ENCODE measurements at places on chromosomes 6 and 20.

DNA sequence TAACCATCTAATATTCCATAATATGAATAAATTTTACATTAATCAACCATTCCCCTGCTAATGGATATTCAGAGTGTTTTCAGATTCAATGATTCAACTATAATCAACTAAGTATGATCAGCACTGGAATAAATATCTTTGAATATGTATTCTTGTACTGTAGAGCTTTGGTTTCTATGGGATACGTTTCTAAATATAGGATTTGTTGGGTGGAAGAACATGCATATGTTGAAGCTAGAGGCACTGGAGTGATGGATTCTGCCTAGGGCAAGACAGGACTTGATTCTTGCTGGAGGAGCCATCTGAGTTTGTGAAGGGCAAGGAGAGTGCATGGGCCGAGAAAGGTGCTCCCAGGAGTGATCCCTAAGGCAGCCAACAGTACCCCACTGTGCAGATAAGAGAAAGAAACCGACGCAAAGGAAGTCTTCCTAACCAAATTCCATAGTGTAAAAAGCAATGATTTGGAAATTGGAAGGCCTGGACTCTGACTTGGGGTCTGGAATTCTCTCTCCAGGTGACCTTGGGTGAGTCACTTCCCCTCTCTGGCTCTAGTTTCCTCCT lies 418.7 kb downstream of the PREX1 start:
- DNase-seq, result no peak

DNA sequence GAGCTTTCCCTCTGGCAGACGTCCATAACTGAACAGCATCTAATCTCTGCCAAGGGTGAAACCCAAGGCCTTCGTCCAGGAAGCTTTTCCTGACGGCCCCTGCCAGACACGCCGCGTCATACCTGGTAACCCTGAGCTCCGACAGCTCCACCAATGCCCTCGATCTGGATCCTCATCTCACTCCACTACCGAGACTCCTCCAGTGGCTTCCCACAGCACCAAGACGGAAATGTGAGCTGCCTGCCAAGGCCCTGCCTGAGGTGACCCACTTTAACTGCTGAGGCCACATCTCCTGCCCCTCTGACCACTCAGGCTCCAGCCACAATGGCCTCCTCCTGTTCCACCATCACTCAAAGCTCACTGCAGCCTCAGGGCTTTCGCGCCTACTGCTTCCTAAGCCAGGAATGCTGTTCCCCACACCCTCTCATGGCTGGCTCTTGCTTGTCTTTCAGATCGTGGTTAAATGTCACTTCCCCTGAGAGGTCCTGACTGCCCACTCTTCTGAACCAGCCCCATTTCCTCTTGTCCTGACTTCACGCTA lies 143.2 kb downstream of the PREX1 start:
- no peak for DNase-seq

DNA sequence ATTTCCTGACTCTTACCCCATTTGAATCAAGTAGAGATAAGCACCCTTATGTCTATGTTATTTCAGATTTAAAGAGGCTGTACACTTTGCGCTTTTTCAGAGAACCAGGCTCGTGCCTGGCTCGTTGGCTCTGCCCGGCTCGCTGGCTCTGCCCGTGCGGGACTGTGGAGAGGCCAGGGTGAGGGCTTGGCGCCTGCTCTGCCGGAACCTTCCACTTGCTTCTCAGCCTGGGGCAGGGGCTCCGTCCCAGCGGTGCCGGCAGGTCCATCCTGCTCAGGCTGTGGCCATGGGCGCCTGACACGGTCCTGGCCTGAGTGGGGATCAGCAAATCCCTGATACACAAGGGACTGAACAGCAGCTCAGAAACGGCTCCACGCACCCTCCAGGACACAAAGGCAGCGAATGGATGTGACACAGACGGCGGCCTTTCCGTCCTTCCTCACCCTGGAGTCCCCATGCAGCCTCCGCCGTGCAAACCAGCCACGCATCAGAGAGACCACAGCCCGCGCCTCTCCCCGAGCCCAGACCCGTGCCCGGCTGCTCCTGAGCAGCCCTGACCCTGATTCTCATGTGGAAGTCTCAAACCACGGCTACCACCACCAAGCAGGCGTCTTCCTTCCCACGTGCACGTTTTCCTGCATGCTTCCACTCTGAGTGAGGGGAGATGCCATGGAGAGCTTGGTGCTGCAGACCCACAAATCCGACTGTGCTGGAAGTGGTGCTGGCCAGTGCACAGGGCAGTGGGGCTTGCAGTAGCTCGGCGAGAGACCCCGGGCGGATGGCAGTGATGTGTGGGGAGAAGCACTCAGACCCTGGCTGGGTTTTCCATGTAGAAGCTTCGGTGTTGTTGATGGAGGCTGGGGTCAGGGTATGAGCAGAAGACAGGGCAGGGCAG lies 233.9 kb downstream of the ERMARD start:
- no peak for DNase-seq

- DNase-seq, result no peak
Observed at GRCh38 chr6:119186490-119186889, 108.0 kb upstream of the FAM184A start.

DNA sequence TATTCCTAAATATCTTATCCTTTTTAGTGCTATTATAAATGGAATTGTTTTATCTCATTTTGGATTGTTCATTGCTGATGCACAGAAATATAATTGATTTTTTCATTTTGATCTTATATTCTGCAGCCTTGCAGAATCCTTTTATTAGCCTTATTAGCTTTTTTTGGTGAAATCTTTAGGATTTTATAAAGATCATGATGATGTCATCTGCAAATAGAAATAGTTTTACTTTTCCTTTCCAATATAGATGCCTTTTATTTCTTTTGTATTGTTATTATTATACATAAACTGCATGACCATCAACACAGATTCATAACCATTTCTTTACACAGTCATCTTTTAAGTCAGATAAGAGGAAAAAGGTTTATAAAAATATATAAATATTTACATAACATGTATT lies 16.9 kb upstream of the PSMF1 start:
- no peak for DNase-seq

- no peak for DNase-seq
Observed at GRCh38 chr6:45260696-45261095, 67.4 kb upstream of the RUNX2 start.

GRCh38 chr6:149050160-149050559 lies 267.4 kb upstream of the TAB2 start:
- no peak for DNase-seq

- DNase-seq, result no peak
Observed at GRCh38 chr6:128952902-128953301, 70.0 kb downstream of the LAMA2 start.

DNA sequence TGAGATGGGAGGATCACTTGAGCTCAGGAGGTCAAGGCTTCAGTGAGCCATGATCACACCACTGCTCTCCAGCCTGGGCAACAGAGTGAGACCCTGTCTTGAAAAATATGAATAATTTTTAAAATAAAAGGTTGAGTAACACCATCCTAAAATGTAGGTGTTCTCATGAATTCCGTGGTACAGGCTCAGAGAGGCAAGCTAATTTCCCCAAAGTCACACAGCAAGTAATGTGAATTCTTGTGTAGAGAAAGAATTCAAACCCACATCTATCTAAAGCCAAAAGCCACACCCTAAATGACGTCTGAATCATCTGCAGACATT lies 80.5 kb downstream of the ZNF217 start:
- no peak for DNase-seq

DNA sequence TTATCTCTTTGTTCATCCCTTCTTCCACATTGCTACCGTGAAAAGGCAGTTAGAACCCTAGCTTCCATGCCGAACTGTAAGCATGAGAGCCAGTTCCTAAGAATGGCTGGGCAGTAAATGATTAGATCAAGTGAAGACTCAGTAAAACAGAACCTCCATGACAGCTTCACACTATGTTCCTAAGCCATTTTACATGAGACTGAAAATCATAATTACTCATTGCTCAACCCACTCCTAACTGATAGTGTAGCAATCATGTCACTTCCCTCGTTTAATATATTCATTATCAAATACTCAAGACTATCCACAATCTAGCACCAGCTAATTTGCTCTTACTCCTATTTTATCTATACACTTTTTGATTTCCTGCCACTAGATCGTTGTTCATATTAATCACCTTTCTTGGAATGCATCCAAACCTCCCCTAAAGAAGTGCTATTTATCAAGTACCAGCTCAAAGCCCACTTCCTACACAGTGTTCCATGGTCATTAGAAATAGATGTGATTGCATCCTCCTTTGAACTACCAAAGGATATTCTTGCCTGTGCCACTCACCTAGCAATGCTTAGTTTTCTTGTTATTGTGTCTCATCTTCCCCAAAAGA lies 6.0 kb downstream of the TMEM30A start:
- DNase-seq, result no peak

DNA sequence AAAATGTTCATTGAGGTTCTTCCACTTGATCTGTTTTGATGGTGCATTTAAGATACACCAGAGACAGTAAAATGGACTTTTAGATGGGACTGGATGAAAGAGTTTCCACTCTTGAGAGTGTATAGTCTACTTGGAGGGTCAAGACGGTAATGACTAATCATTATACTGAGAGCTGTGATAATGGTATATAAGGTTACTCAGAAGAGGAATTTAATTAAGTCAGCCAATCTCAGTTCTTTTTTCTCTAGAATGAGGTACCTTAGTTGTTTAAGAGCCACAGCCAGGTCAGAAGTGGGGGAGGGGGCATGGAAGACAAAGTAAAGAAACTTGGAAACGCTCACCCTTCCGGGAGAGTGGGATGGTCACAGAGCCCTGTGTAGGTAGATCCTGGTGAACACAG lies 123.9 kb downstream of the MAP3K4 start:
- no peak for DNase-seq

DNA sequence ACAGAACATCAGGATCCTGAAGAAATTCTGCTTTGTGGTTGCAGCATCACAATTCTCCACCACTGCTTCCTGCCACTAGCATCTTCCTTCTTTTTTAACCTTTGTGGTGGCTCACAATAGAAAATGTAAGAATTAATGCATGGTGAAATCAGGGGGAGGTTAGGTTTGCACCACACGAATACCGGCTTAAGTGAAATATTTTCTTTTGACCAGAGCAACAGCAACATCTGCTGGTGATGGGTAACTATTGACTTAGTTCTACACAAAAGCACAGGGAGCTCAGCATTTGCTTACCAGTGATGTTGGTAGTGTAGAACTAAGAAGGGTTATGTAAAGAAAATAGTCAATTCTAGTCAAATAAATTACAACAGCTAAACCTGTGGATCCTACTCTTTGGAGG lies 280.5 kb downstream of the SYNE1 start:
- DNase-seq, result no peak

- no peak for DNase-seq
Observed at GRCh38 chr6:40336940-40337760, 250.0 kb downstream of the LRFN2 start.

- no peak for DNase-seq
Observed at GRCh38 chr20:43284486-43284885, 94.8 kb upstream of the PTPRT start.

DNA sequence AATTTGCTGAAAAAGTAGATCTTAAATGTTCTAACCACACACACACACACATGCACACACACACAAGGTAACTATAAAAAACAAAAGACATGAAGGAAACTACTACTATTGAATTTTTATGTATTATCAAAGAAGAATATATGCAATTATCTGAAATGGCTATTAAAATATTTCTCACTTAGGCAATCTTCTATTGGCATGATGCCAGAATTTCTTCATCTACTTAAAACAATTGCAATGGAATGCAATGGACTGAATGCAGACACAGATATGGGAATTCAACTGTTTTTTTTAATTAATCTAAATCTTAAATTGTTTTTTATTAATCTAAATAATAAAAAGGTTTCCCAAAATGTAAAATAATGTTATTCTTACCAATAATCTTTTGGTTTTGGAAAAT lies 152.6 kb upstream of the SMLR1 start:
- DNase-seq, result no peak

GRCh38 chr6:39048481-39049399 lies at the start of gene GLP1R:
TSS of gene GLP1R (plus strand) at chr6:39048781. CDS start at chr6:39048841, 60 bp downstream.
- DNase-seq, result no peak

GRCh38 chr20:60395991-60396390 lies 437.8 kb downstream of the CDH26 start:
- DNase-seq, result no peak

- no peak for DNase-seq
Observed at GRCh38 chr20:9353180-9353915, 161.0 kb upstream of the LAMP5 start.

- no peak for DNase-seq
Observed at GRCh38 chr6:138032571-138032970, 74.6 kb downstream of the PERP start.

DNA sequence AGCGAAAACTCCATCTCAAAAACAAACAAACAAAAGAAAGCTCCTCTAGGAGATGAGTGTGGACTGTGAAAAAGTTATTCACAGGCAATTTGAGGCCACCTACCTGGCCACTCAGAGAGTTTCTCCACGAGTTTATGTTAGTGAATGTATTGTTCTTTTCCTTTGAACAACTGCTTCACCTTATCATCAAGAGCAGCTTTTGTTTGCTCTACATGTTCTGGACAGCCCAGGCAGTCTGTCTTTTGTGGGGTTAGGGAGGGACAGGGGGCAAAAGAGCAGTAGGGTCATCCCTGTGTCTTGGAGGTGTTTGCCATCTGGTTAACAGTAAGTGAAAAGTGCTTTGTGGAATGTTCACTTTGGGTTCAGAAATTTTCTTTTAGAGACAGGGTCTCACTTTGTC lies 8.0 kb downstream of the CASS4 start:
- DNase-seq, result no peak

- DNase-seq, result no peak
Observed at GRCh38 chr6:110731898-110732297, 83.4 kb downstream of the CDK19 start.

- DNase-seq, result no peak
Observed at GRCh38 chr6:139370283-139370998, 4.0 kb downstream of the CITED2 start.

DNA sequence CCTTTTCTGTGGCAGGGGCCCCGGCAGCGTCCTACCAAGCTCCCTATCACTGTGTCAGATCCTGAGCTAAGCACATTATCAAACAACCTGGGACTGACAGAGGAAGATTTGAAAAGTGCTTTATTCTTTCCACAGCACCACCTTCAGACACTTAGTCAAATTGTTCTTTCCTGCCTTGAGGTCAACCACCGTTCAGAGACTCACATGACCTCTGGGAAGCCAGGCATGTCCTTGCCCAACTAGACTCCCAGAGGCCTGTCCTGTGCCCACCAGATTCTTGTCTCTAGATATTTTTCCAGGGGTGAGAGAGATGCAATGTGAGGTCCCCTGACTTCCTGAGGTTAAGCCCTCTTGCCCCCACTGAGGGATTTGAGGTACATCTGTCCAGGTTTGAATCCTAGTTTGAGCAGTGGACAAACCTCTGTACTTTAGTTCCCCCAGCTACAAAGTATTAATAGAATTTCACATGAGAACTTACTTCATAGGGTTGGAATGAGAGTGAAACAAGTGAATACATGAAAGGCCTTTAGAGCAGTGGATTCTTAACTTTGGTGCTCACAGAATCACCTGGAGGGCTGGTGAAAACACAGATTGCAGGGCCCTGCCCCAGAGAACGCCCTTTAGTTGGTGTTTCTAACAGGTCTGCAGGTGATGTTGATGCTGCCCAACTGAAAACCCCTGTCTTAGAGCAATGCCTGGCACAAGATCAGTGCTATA lies 179.8 kb downstream of the CLIC5 start:
- no peak for DNase-seq

- no peak for DNase-seq
Observed at GRCh38 chr6:129453073-129453472, 256.9 kb downstream of the ARHGAP18 start.

GRCh38 chr6:157385482-157385881 lies 4.5 kb downstream of the ZDHHC14 start:
- DNase-seq, result no peak

Measured in NCI-H2227 treated with DMSO at 0.1 percent for 48 hours (cell line).